ENCODE measurements at places on chromosomes 1 and 21. TPM values are rescaled to one million over a fixed set of nuclear protein-coding genes. Genes with fewer than 3 reads are reported as not detected.

DNA sequence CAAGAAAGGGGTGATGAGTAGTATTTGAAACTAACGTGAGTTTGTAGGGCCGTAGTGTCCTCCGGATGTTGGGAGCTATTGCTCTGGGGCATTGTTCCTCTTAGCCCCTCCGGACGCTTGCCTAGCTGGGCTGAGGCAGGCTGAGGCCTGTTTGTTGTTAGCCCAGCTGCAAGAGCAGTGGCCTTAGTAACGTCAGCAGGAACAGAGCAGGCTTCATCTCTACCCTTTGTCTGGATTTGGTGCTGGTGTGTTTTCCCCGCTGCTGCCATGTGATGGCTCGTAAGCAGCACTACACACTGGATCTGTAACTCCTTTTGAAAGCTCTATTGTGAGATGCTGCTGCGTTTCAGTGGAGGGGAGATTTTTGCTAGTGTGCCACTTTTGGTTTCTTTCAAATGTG is 57.6 kb downstream of the DNM3 start:
- DNase-seq = no peak

Gene LORICRIN
- total RNA-seq = not detected

Gene DHX9
- total RNA-seq = 61.9 TPM

Gene LIN28A
- not detected for total RNA-seq

GRCh38 chr1:37734629-37735591 is 30.0 kb downstream of the EPHA10 start:
- DNase-seq = no peak

Data from left ventricle myocardium inferior (tissue), 1 donor.